Astrocyte of the hippocampus (primary cell): ENCODE measurements at places on chromosomes 7 and 10.

- peak; percentile 57 for DNase-seq
Observed at GRCh38 chr7:28509251-28510025, 97.1 kb downstream of the CREB5 start.

DNA sequence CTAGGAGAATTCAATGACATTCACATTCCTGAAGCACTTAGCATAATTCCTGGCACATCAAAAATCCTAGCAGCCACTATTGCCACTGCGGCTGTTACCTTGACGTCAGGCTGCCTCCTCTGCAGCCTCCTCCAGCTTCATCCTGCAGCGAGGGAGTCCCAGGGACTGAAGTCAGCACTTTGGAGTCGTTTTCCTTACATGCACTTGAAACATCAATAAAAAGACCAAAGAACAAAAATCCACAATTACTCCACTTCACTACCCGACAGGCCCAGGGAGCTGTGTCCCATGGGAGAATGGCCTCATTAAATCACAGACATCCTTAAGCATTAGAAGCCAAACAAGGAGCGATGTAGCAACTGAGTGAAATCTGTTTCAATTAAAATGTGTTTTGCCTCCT is 48.6 kb upstream of the NANOS1 start:
- DNase-seq = no peak

- peak; percentile 97 for DNase-seq
Observed at GRCh38 chr7:24786941-24787340, 29.7 kb upstream of the GSDME start.

DNA sequence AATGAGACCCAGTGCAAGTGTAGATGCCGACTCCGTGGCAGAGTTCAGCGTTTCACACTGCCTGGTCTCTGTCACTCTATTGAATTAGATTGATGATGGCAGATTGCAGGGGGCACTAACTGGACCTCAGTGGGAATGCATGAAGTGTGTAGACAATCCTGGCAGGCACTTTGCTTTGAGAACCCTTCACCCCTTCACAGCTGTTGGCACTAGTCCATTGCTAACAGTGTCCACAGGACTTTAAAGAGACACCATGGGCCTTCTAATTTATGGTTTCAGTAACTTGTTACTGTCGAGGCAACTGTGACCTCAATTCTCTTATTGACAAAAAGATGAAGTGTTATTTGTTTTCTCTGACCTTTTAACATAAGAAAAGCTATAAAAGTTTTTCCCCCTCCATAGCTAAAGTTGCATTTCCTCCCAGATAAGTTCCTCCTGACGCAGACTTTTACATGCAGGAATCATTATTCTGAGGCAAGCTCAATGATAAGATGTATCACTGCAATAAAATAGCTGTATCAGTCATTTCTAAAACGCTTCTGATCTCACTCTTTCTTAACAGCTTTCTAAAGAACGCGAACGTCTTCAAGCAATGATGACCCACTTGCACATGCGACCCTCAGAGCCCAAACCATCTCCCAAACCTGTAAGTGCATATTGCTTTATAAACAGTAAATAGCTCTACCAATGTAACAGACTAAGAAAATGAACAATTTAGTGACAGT is 238.9 kb downstream of the FOXP2 start:
- DNase-seq = no peak

DNA sequence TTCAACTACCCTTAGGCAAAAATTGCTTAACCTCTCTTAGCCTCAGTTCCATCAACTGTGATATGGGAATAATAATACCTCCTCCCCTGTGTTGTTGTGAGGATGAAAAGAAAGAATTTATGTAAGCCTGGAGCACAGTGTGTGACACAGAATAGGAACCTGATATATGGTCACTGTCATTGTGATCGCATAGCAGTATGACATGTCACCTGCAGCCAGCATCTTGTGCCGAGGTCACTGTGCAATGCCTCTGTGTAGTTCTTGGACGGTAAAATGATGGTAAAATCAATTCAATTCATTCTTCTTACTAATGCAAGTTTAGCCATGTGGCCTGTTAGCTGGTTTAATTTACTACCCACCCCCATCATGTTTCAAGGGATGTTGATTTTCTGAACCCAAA is 54.6 kb upstream of the GPR158 start:
- no peak for DNase-seq

GRCh38 chr10:71223347-71224058 is 11.1 kb downstream of the UNC5B start:
- no peak for DNase-seq

GRCh38 chr7:12884033-12884432 is 196.6 kb downstream of the ARL4A start:
- no peak for DNase-seq

GRCh38 chr7:95688931-95689495 is 83.3 kb upstream of the DYNC1I1 start:
- DNase-seq = peak; percentile 45

- DNase-seq = no peak
Observed at GRCh38 chr7:7882888-7883287, 85.7 kb upstream of the GLCCI1 start.

DNA sequence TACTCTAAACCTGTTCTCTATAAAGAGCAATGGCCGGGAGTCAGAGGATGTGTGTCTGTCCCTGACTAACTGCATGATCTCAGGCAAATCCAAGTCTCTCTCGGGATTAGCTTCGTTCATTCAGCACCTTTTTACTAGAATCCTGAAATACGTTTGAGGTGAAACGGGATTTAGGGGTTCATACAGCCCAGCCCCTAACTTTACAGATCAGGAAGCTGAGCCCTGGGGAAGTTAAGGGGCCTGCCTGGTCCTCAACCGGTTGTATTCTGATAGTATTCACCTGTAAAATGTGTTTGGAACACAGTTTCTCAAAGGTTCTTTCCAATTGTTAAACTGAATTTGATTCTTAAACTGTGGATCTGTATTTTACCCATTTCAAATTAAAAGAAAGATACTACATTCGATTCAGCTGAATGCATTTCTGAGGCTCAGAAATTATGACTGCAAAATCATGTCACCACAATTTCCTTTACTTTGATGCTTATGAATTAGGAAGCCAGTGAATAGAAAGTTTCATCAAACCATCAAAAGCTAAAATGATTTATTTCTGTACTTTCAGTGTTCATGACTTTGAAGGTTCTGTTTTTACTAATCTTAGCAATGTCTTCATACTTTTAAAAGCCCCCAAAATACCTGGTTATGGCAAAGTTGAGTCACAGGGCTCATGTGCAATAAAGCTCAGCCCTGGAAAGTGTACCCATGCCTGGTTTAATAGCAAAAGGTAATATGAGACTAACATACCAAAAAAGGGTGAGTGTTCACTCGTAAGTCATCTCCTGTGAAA is 28.9 kb upstream of the EZH2 start:
- no peak for DNase-seq

GRCh38 chr7:135283959-135284638 is 50.5 kb downstream of the STRA8 start:
- DNase-seq = no peak

GRCh38 chr10:116151076-116151475 is 121.9 kb downstream of the GFRA1 start:
- no peak for DNase-seq
